Psoas muscle (tissue), 8 donors: ENCODE measurements at places on chromosomes 6 and 20.
A peak's percentile ranks its signal among the peaks of the same experiment; 100 is the strongest.

GRCh38 chr6:30914076-30914853 is at the start of gene VARS2:
TSS of gene VARS2 (plus strand) at chr6:30914238. CDS start at chr6:30914837, 599 bp downstream.
- peak; percentile 95 for DNase-seq

GRCh38 chr6:153208706-153209105 is 77.6 kb upstream of the RGS17 start:
- no peak for DNase-seq

- DNase-seq: no peak
Measured at GRCh38 chr6:130009146-130009545, 9.2 kb upstream of the L3MBTL3 start.

GRCh38 chr6:136791296-136792094 is 782 bp downstream of the MAP3K5 start:
- peak; percentile 72 for DNase-seq

DNA sequence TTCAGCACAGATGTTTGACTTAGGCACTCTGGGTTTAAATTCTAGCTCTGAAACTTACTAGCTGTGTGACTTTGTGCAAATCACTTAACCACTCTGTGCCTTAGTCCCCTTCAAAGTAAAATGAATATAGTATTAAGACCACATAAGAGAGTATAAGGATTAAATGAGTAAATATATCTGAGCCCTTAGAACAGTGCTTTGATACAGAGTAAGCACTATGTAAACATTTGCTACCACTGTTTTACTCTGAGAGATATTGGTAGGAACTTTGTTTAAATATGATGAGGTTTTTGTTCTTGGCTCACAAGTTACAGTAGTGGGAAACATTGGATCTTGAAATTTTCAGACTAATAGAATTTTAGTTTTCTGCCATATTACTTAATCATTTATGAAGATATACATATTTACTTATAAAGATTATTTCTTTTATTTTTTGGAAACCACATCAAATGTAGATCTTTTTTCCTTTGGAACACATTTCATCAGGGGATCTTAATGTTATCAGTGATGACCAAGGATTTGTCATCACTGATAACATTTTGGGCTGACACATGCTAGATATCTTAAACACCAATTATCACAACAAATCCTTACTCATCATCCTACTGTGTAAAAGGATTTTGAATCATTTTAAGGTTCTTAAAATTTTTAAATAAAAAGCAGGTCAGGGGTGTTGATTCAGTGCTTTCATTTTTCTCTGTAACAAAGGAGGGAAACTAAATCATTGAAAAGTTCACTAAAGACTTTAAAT is 226.2 kb downstream of the EYA4 start:
- no peak for DNase-seq

GRCh38 chr6:113496166-113496565 is 361.0 kb upstream of the MARCKS start:
- DNase-seq: no peak
